ENCODE measurements at places on chromosomes 6 and 20.

DNA sequence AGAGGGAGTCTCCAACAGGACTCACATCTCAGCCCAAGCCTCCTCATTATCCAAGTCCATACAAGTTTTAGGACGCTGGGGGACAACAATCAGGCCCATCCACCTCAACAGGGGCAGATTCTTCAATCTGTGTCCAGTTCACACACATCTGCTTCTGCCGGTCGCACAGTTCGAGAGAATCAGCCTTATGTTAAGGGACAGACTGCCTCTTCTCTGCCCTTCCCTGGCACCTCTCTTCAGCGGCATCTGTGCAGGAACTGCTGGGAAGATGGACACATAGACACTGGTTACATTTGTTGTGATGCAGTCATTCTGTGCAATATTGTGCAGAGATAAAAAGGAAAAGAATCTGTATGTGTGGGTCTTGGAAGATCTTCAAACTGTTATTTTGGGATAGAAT, 21.0 kb downstream of the ULBP1 start:
- no peak for DNase-seq

DNA sequence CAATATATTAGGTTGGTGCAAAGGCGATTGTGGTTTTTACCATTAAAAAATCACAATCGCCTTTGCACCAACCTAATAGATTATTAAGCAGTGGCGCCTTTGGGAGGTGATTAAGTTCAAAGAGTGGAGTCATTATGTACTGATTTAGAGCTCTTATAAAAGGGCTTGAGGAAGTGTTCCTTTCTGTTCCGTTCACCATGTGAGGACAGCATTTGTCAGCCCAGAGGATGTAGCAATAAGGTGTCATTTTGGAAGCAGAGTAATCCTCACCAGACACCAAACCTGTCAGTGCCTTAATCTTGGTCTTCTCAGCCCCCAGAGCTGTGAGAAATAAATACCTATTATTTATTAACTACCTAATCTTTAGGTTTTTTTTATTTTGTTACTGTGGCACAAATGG, 542.1 kb upstream of the MAN1A1 start:
- DNase-seq, result no peak

DNA sequence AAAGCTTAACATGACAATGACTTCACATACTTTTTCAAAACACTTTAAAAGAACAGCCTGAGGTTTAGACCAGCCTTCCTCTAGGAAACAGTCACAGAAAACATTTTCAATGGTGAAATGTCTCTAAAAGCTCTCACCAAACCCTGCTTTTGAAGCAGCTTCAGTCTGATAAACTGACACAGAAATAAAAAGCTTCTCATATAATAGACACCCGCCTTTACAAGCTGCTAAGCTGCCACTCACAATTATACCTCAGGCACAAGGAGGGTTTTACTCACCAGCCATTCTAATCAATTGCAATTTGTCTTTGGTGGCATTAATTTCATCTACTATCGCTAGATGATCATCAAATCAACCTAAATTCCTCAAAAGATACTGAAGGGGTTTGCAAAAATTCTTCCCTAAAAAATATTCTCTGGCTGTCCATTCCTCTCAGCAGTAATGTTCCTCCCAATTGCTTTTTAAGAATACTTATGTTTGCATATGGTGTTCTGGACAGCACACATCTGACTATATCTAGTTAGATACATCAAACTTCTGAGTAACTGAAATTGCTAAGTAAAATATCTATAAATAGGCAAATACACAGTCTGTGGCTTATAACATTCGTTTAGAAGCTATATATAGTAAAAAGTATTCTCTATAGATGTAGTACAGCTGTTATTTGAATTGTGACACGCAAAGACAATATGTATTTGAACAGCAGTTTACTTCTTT, 29.4 kb downstream of the KIF13A start:
- DNase-seq, result no peak

DNA sequence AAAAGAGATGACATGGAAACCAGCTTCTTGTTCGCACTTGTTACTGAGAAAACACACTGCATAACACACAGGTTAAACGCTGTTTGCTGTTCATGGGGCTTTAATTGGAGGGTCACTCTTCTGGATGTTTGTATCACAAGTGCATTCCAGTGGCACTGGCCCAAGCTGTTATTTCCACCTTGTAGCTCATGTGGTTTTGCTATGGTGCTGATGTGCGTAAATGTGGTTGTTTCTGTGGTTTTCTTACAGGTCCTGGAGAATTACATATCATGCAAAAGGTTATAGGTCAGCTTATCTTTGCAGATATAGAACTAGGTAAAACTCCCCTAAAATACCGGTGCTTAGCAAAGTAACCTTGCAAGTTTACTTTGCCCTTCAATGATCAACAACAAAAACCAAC, 89.3 kb upstream of the AHI1 start:
- DNase-seq, result no peak
